ENCODE measurements at places on chromosomes 1 and 21. TPM values are rescaled to one million over a fixed set of nuclear protein-coding genes. Genes with fewer than 3 reads are reported as not detected.

GRCh38 chr1:226688056-226688748, 50.9 kb downstream of the ITPKB start:
- no peaks in the 10 kb centered on the region for H3K27me3 ChIP-seq
- H3K36me3 ChIP-seq: peaks cover 2% of the 10 kb centered on the region
- H3K4me1 ChIP-seq: peaks cover 33% of the 10 kb centered on the region
- H3K4me3 ChIP-seq: no peak overlapping the region

DNA sequence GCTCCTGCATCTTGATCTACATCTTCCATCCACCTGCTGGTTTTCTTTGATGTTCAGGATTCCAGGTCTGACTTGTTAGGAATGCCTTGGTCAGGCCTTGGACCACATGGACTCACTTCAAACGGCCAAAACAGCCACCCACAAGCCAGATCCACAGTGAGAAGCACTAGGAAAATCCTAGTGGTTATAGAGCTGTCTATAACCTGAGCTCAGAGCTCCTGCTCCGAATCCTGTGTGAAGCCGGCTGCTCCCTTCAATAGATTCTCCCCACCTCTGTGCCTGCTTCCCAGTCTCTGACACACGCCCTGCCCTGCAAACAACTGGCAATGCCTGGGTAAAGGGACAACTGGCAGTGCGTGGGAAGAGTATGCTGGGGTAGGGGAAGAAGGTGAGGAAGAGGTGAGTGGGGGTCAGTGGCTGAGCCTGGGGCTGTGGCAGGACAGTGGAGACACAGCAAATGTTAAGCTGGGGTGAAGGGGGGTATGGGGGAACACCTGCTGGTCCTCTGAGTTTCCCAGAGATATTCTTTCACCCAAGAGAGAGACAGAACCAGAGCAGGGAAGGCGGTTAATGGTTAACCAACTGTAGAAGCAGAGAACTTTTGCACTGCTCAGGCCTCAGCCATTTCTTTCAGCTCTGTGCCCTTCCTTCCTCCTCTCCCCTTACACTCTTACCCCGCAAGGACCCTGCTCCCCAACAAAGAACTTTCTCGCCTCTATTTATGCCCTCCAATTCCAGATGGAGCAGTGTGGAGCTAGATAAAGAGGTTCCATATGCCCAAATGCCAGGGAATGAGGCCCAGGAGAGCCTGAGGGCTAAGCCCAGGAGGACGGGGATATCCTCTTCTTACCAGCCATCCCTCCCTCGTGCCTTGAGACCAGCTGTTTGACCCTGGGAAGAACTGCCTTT, 4.5 kb downstream of the PLXNA2 start:
- no peaks in the 10 kb centered on the region for H3K27me3 ChIP-seq
- peaks cover 22% of the 10 kb centered on the region for H3K4me1 ChIP-seq
- H3K4me3 ChIP-seq: no peak overlapping the region
- DNase-seq: peak; percentile 80
- peak overlapping the region; percentile 68 for H3K27ac ChIP-seq
- no peaks in the 10 kb centered on the region for H3K36me3 ChIP-seq

- DNase-seq: no peak
- H3K27ac ChIP-seq: no peak overlapping the region
- H3K27me3 ChIP-seq: no peaks in the 10 kb centered on the region
- H3K36me3 ChIP-seq: no peaks in the 10 kb centered on the region
- no peak overlapping the region for H3K4me3 ChIP-seq
Measured at GRCh38 chr1:231818337-231818736, 191.7 kb downstream of the DISC1 start.

DNA sequence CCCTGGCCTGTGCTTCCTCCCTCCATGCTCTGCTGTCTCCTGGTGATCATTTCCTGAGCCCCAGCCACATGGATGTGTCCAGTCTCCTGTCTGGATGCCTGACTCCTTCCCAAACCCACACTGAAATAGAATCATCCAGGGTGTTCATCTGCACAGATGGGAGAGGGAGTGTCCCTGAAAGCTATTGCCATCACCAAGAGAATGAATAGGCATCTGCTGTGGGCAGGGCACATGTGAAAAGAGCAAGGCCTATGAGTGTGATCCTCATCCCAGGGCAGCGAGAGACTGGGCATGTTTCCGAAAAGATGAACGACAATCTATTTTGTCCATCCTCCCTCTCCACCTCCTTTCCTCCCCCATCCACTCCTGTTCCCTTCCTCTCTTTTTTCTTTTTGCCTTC, 5.0 kb downstream of the IGSF21 start:
- H3K4me3 ChIP-seq: no peak overlapping the region
- H3K36me3 ChIP-seq: no peaks in the 10 kb centered on the region
- H3K27ac ChIP-seq: no peak overlapping the region
- no peak for DNase-seq

ANP32E gene
- total RNA-seq: 41.7 TPM

DNA sequence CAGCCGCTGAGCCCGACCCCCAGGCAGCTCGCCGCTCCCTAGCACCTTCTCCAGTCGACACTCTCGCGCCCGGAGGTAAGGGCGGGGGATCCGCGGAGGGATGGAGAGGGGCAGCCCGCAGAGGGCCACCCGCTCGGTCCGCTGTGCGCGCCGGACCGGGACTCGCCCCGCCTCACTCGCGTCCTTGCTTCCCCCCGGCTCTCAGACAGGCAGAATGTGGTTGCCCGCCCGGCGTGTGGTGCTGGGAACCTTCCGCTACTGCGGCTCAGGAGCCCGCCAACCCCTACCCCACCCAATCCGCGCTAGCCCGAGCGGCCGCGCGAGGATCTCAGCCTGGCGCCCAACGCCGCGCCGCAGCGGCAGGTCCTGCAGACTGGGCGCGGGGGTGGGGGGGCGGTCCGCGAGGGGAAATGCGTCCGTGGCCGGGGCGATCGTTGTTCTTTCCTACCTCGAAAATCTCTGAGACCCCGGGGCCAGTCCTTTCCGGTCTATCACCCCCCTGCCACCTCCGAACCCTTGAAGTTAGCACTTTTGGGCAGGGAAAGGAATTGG, 404 bp downstream of the LRRC8C start:
- H3K4me1 ChIP-seq: no peaks in the 10 kb centered on the region
- DNase-seq: peak; percentile 77
- peak overlapping the region; percentile 85 for H3K27ac ChIP-seq

CRP gene
- not detected for total RNA-seq

CCDC27 gene
- total RNA-seq: not detected

DNA sequence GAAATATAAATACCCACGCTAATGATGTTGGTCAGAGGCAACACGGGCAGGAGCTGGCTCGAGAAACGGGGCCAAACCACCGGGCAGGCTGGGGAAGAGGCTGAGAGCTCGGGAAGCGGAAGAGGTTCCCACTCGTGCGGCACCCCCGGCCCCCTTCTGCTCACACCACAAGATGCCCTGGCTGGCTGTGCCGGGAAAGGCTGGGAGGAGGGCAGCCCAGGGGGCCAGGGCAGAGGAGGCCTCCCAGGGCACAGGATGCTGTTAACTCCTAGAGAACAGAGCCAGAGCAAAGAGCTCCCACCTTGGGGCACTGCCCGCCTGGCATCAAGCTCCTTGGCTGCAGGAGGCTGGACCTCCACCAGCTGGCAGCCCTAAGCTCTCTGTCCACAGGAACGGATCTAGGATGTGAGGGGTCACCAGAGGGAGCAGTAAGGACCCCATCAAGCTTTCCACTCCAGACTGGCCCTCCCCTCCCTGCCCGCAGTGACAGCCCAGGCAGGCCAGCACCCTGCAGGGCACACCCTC, 44.8 kb downstream of the CASZ1 start:
- no peak overlapping the region for H3K27ac ChIP-seq
- H3K4me1 ChIP-seq: no peaks in the 10 kb centered on the region
- H3K4me3 ChIP-seq: no peak overlapping the region
- DNase-seq: no peak
- no peaks in the 10 kb centered on the region for H3K36me3 ChIP-seq
- no peaks in the 10 kb centered on the region for H3K27me3 ChIP-seq

DNA sequence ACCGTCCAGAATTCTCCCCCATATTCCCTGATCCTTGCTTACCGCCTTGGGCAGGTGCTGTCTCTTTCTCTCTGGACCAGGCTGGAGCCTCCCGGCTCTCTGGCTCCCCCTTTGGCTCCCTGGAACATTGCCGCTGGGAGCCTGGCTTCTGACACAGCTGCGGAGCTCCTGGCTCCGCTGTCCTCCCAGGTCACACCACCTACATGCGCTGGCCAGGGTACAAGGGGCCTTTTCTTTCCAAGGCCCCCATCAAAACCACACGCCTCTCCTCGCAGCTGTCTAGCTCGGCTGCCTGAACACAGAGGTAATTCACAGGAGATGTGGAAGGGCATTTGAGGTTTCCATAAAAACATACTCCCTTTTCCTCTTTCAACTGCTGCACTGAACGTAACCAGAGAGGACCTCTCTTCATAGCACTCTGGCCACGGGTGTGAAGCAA, 7.5 kb upstream of the ZNF648 start:
- H3K4me1 ChIP-seq: no peaks in the 10 kb centered on the region
- H3K27me3 ChIP-seq: no peaks in the 10 kb centered on the region
- no peaks in the 10 kb centered on the region for H3K36me3 ChIP-seq
- H3K27ac ChIP-seq: no peak overlapping the region

CELA3A gene
- not detected for total RNA-seq

DNA sequence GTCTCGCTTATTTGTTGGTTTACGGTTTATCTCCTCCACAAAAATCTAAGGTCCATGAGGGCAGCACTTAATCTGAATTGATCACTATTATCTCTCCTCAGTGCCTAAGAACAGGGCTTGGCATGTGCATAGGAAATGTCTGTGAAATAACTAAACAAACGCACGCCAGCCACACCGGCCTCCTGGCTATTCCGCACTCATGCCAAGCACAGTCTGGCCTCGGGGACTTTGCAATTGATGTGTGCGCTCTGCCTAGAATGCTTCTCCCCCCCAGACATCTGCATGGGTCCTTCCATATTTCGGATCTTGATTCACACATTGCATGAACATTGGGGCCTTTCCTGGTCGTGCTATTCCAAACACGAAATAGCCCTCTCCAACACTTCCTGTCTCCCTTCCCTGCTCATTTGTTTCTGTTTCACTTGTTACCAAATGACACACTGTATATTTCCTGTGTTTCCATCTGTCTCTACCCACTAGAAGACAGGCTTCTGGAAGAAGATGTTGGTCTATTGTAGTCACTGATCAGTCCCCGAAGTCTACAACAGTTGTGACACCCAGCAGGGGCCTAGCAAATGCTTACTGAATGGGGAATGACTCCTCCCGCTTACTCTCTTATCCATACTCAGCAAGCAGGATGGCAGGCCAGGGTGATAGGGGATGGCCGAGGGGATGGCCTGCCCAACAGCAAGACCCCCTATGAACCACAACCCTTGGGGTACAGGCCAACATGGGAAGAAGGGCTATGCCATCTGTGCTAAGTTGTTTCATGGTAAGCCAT, 93.9 kb downstream of the GLIS1 start:
- peaks cover 4% of the 10 kb centered on the region for H3K4me1 ChIP-seq
- no peaks in the 10 kb centered on the region for H3K36me3 ChIP-seq

DNM3 gene
- total RNA-seq: 19.1 TPM

COL11A1 gene
- 0.35 TPM for total RNA-seq

- no peaks in the 10 kb centered on the region for H3K36me3 ChIP-seq
- no peaks in the 10 kb centered on the region for H3K27me3 ChIP-seq
- no peak for DNase-seq
- no peak overlapping the region for H3K4me3 ChIP-seq
- no peak overlapping the region for H3K27ac ChIP-seq
Measured at GRCh38 chr1:2609319-2610035, 22.9 kb downstream of the PRXL2B start.
